Left ventricle myocardium superior (tissue), 1 donor: ENCODE measurements at places on chromosomes 6 and 20. TPM values are rescaled to one million over a fixed set of nuclear protein-coding genes. Genes with fewer than 3 reads are reported as not detected.

Gene RSPH9
- 0.15 TPM for total RNA-seq

Gene FAM217A
- total RNA-seq = not detected

Gene TCF21
- total RNA-seq = 3.3 TPM

Gene CPXM1
- total RNA-seq = 1.7 TPM

Gene IL17F
- not detected for total RNA-seq

Gene SLC17A4
- not detected for total RNA-seq

Gene SLC22A7
- total RNA-seq = not detected

Gene SYCP2L
- total RNA-seq = 1.1 TPM

Gene POPDC3
- total RNA-seq = 59.2 TPM

DNA sequence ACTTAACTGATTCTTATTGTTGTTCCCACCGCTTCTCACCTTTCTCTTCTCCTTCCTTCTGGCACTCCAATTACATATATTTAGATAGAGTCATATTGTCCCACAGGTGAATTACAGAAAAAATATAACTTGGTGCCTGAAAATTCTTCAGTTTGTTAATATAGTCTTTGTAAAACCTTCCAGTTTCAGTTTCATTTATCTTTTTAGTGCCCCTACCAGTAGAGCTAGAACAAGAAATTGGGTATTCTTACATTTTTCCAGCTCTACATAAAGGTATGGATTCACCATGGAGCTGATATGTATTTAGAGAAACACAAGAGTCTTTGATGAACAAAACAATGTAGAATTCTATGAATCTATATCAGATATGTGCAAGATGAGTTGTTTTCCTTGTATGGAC lies 10.7 kb downstream of the MANEA start:
- DNase-seq = no peak

GRCh38 chr20:2122936-2123335 lies 21.3 kb downstream of the STK35 start:
- peak; percentile 56 for DNase-seq

DNA sequence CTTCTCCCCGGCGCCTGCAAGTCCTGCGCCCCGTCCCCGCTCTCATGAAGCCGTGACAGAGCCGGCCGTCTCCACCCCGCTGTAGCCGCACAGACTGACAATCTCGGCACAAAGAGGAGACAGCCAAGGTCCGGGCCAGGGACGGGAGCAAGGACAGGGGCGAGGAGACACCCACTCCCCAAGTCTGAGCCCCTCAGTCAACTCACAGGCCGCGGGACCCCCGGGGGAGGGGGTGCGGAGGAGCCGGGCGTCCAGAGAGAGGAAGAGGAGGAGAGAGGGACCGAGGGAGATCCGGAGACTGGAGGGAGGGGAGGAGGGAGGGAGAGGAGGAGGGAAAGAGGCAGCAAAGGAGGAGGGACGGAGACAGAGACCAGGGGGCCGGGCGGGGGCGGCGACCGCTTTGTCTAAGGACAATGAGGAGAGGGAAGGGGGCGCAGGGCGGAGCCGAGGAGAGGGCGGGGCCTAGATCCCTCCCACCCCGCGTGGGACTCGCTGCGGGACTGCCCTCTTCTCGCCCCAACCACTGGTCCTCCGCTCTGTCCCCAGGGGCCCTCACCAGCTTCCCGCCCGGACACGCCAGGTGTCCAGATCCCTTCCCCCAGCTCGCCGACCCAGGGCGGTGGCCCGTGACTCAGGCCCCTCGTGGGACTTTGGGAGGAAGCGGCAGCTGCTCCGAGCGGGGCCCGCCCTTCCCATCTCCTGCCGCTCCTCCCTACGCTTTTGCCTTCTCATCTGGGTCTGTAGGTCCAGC lies 638 bp upstream of the PPP1R18 start:
- DNase-seq = peak; percentile 97

DNA sequence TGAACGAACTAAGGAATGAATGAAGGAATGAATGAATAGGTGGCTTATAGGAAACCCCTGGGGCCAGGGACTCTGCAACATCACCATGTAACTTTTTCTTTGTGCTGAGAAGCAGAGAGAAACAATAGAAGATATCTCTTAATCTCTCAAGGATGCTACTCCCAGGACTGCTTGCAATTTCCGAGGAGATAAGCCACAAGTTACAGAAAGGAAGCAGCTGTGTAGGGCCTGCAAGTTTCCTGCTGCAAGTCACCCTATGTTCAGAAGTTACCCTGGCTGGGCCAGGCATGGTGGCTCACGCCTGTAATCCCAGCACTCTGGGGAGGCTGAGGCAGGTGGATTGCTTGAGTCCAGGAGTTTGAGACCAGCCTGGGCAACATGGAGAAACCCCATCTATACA lies 7.3 kb upstream of the MAVS start:
- DNase-seq = no peak

DNA sequence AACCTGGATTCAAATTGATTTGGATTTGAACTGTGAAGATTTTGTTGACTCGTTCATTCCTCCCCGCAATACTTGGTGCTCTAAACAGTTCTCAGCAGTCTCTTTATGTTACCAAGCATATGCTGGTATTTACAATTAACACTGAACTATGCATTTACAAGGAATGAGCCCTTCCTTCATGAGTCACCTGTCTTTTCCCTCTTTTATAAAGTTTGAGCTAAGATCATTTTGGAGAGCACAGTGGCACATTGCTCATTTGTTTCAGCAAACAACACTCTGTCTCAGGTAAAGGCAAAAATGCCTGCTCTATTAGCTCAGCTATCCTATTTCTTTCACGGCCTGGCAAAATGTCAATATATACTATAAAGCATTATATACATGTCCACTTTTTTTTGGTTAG lies 285.4 kb downstream of the PHACTR1 start:
- no peak for DNase-seq

GRCh38 chr6:140344142-140344913 lies 969.9 kb upstream of the CITED2 start:
- DNase-seq = no peak

GRCh38 chr6:168603234-168603633 lies 162.2 kb downstream of the SMOC2 start:
- DNase-seq = no peak

- no peak for DNase-seq
Observed at GRCh38 chr20:37223053-37223452, 38.6 kb downstream of the GHRH start.

DNA sequence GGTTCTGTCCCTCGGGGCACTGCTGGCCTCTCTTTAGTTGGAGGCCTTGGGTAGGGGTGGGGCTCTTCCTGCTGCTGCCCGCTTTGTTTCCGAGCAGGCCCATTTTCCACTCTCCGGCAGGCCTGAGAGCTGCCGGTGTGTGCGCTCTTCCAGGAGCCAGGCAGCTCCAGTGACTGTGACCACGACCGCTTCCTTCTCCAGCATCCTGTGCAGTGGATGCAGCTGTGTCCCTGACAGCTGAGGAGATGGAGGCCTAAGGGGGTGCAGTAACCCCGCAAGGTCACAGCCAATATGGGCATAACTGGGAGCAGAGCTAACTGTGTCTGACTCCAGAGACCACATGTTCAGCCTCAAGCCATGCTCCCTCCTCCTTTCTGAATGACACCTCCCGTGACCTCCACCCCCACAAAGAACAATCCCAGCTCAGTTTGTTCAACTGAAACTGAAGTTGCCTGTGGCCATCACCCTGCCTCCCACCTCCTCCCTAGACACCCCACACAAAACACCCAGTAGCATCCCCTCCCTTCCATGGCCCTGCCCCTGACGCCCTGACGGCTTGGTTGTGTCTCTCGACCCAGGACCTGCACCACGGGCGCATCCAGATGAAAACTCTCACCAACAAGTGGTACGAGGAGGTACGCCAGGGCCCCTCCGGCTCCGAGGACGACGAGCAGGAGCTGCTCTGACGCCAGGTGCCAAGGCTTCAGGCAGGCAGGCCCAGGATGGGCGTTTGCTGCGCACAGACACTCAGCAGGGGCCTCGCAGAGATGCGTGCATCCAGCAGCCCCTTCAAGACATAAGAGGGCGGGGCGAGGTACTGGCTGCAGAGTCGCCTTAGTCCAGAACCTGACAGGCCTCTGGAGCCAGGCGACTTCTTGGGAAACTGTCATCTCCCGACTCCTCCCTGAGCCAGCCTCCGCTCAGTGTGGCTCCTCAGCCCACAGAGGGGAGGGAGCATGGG lies 27.8 kb downstream of the SPATA2 start:
- no peak for DNase-seq

- no peak for DNase-seq
Observed at GRCh38 chr20:46353500-46354206, 45.4 kb upstream of the CDH22 start.

DNA sequence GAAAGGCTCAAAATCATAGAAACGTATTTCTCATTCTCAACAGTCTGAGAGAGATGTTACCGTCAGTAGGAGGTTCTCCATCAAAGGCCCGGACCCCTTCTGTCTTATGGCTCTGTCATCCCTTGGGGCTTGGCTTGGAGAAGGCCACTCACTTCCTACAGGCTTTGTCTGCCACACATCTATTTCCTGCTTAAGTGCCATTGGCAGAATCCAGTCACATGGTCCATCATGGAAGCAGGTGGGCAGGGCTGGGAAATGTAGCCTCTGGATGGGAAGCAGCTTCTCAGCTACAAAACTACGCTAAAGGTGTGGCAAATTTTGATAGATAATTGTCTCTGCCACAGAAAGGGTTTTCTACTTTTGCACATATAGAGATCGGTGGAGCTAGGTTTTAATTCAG lies 12.6 kb upstream of the ZFP64 start:
- no peak for DNase-seq

DNA sequence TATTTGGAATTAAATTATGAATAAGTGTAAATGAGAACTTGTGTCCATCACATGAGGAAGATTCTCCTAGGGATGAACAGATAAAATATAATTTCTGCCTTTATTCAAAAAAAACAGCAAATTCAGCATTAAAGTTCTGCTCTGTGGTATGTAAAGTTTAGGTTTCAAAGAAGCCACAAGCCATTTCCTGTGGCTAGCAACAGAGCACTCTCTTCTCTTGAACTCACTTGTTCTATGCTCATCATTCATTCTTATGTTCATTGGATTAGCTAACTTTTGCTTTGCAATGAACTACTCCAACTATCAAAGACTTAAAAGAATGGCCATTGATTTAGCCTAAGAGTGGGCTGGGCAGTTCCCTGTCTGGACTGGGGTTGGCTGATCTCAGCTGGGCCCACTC lies 20.8 kb upstream of the SNRPB2 start:
- DNase-seq = no peak

- DNase-seq = no peak
Observed at GRCh38 chr6:159149641-159150040, 19.6 kb upstream of the FNDC1 start.

- no peak for DNase-seq
Observed at GRCh38 chr20:52798124-52798523, 174.0 kb upstream of the TSHZ2 start.

GRCh38 chr6:158231551-158232315 lies 63.6 kb downstream of the GTF2H5 start:
- peak; percentile 87 for DNase-seq

DNA sequence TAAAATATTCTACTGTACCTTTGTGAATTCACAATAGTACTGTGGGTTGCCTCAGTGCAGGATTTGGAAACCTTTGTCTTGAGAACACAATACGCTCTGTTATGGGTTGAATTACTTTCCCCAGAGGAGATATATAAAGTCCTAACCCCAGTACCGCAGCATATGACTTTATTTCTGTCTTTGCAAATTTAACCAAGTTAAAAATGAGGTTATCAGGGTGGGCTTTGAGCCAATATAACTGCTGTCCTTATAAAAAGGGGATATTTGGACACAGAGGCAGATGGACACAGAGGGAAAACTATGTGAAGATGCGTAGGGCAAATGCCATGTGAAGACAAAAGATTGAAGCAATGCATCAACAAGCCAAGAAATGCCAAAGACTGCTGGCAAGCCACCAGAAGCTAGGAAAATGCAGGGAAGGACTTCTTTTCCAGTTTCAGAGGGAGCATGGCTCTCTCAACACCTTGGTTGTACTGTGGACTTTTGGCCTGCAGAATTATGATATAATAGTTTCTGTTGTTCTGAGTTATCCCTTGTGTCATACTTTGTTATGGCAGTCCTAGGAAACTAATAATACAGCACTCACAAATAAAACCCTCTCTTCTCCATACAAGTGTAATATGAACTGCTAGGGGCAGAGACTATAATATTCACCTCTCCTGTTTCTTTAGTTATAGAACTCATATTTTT lies 292.6 kb upstream of the SPTLC3 start:
- no peak for DNase-seq

GRCh38 chr20:5687884-5688283 lies 62.3 kb upstream of the SHLD1 start:
- DNase-seq = no peak

DNA sequence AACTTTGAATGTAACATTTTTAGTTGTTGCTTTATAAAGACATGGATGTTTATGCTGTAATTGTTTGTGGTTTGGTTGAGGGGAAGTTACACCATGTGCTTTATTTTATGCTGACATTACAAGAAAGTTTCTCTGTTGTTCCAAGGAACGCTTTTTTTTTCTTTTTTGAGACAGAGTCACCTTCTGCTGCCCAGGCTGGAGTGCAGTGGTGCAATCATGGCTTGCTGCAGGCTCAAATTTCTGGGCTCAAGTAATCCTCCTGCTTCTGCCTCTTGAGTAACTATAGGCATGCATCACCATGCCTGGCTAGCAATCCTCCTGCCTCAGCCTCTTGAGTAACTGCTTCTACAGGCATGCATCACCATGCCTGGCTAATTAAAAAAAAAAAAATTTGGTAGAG lies 21.0 kb upstream of the IFNGR1 start:
- peak; percentile 54 for DNase-seq

DNA sequence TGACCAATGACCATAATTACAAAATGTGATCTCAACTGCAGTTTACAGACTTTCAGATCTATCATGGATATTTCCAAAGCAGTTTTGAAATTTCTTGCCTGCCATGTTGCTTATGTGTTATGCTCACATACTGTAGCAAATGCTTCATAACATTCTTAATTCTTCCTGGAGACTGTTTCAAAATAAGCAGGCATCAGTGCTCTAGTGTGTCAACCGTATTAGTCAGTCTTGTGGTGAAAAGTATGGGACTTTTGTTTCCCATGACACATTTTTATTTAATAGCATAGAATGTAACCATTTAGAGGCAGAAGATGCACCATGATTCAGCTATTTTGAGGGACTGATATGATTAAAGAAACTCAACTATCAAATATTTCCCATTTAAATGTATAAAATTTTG lies 1.7 kb downstream of the POPDC3 start:
- DNase-seq = no peak

DNA sequence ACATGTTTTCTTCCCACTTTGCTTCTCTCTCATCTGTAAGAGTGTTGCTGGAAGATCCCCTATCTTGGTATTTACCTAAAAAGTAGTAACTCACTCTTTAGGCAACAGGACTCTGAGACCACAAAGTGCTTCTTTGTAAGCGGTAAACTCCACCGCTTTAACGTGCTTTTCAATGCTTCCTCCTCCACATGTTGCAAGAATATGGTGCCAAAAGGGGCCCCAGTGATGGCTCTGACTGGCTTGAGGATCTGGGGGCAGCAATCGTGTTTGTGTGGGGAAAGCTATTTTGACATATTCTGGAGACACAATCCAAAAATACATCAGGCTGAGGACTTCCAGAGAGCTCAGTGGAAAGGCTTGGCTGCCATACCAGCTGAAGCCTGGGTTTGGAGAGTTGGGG lies 12.4 kb upstream of the CPNE5 start:
- no peak for DNase-seq

- DNase-seq = no peak
Observed at GRCh38 chr6:19452495-19452894, 384.7 kb upstream of the ID4 start.

GRCh38 chr20:49267327-49267726 lies 10.5 kb downstream of the ZNFX1 start:
- no peak for DNase-seq
